Gastrocnemius medialis (tissue), 4 donors: ENCODE measurements at places on chromosomes 11 and 22.

DNA sequence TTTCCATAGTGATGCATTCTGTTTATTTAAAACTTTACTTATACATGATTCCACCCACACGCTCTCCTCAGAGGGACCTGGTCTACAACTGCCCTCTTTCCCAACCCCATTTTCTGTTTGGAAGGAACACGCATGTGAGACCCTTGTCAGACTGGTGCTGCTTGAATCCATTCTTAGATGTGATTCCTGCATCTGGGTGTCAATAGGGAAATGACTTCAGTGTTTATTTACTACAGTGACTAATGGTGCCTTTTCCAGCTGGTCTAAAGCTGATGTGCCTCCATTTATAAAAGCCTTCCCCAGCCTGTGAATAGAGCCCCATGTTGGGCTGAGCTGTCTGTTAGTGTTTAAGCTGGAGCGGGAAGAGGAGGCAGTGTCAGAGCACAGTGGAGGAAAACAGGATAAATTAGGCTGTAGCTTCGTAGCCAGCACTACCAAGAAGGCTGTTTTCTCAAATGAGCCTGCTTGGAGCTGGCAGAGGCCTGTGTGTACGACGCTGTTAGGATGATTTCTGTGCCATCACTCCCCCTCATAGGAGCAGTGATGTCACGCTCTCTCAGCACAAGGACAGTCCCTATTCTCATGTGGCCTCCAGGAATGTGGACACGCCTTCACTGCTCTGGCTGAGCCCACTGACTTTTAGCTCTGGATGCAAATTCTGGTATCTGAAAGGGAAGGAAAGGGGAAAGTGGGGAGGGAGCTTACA, 18.9 kb upstream of the C11orf96 start:
- DNase-seq = peak; percentile 72

DNA sequence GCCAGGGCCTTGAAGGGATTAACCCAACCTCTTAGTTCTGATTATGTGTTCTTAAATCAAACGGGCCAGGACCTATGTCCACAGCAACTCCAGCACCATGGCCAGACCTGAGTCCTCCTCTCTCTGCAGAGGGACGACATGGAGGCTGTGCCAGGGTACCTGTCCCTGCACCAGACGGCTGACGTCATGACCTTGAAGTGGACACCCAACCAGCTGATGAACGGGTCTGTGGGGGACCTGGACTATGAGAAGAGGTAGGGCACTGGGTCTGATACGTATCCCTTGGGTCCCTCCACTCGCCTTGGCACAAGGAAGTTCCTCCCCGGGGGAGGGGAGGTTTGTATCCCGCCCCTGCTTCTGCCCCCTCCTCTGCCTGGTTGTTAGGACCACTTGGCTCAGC, 53.6 kb downstream of the SGSM1 start:
- no peak for DNase-seq

DNA sequence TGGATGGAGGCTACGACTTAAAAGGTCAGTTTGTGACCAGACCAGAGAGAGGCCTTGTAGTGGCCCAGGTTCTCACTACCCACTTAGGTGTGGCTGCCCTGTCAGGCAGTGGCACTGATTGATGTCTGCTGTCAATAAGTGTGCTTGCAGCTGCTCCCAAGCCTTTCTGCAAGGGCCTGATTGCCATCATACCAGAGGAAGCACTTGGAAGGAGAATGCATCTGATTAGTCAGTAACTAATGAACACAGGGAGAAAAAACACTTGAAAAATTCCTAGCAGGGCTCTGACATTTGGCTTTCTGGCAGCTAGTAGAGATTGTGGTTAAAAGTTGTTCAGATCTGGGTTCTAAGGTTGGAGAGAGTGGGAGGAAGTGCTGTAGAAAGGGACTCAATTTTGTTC, 107.5 kb downstream of the NAV2 start:
- no peak for DNase-seq

DNA sequence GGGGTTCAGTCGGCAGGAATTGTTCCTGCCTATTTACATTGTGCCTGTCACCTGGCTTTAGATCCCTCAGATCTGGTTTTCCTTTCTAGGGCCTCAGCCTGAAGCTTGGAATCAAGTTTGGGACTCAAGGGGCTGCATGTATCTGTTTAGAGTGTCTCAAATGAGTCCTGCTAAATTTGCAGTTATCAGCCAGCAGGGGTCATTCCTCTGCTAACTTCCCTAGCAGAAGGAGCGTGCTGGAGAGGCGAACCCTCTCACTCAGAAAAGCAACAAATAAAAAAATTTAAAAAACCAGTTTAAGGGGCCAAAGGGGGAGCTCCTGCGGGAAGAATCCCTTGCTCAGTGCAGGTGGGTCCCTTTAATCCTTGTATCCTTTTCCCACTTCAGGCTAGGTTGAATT, 1220.2 kb downstream of the JRKL start:
- DNase-seq = no peak

DNA sequence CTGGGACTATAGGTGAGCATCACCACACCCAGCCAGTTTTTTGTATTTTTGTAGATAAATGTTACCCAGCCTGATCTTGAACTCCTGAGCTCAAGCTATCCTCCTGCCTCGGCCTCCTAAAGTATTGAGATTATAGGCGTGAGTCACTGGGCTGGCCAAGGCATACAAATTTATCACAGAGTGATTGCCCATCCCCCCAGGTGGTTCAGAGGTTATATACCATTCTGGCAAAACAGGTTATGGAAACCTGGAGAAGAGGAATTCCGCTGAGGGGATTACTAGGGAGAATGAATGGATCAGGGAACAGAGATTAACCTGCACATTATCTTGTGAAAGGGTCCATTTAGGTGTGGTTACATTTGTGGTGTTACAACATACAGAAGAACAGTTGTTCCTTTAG, 8.1 kb downstream of the ATG13 start:
- DNase-seq = no peak

DNA sequence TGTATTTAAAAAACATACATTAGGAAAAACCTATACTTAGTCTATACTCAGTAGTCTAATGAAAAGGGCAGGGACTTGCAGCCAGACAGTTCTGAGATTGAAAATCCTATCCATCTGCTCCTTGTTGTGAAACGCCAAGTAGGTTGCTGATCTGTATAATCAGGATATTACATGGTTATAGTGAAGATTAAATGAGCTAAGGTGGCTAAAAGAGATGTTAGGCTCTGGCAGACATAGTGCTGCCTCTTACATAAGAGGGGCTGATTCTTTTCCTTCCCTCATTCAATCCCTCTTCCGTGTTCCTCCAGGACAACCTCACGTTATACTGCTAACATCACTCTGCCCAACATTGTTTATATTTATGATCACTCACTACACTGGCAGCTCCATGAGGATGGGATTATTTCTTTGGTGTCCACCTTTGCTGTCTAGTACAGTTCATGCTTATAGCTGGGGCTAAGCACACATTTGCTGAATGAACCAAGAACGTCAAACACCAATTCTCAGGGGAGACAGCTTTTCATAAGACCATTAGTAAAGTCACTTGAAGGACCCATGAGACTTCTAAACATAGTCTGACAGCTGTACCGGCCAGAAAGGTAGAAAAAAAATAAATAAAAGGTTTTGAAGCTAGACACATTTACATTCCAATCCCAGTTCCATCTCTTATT, 46.3 kb downstream of the GAB2 start:
- no peak for DNase-seq

DNA sequence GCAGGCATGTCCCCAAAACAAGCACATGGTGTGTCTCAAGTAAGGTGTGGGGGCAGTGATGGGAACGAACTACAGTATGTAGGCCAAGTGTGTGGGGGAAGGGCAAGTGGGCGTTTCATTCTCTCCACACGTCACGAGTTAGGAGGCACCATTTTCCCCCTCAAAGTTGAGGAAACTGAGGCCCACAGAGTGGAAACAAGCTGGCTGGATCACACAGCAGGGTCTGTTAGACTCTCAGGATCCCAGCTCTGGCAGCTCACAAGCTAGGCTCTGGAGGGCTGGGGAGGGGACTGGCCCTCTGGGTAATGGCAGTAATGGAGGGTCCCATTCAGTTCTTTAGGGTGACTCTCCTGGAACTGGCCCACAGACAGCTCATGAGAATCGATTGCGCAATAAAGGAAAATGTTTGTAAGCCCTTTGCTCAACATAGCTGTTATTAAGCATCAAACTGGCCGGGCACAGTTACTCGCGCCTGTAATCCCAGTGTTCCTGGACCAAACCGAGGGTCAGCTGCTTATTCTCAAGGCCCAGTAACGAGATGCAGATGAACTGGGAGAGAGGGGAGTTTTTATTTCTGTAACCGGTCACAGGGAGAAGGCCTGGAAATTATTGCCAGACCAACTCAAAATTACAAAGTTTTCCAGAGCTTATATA, 24.1 kb upstream of the TUB start:
- DNase-seq = peak; percentile 78

GRCh38 chr11:21481255-21481654, 711.6 kb upstream of the ANO5 start:
- no peak for DNase-seq

DNA sequence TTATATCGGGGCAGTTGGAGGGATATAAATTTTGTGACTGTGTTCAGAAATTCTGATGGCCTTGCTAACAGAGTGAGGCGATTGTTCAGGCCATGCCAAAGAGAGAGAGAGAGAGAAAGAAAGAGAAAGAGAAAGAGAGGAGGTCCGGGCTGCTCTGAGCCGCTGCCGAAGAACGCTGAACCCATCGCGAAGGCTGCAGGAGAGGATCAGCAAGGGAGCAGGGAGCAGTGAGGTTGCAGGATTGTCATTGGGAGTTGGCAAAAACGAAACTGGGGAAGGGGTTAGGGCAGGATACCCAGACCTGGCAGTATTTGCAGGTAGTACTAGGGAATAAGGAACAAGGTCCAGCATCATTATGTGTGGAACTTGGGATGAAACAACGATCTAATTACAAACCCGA, 537.1 kb downstream of the INSC start:
- no peak for DNase-seq

DNA sequence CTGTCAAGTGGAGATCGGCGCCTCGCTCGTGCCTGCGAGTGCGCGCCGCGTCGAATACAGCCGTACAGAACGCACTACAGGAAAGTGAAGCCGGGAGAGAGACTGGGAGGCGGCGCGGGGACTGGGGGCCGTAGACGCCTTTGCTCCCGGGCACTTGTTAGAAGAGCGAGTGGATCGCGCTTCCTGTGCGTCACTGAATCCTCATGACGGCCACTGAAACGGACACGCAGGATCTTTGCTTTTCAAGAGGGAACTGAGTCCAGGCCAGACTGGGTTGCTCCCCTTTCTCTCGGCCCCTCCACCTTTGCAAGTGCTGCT, 314 bp downstream of the RIC8A start:
- DNase-seq = no peak

GRCh38 chr11:33751878-33752277, 15.7 kb upstream of the CD59 start:
- peak; percentile 50 for DNase-seq

GRCh38 chr11:112728288-112728687, 232.9 kb upstream of the NCAM1 start:
- DNase-seq = no peak

DNA sequence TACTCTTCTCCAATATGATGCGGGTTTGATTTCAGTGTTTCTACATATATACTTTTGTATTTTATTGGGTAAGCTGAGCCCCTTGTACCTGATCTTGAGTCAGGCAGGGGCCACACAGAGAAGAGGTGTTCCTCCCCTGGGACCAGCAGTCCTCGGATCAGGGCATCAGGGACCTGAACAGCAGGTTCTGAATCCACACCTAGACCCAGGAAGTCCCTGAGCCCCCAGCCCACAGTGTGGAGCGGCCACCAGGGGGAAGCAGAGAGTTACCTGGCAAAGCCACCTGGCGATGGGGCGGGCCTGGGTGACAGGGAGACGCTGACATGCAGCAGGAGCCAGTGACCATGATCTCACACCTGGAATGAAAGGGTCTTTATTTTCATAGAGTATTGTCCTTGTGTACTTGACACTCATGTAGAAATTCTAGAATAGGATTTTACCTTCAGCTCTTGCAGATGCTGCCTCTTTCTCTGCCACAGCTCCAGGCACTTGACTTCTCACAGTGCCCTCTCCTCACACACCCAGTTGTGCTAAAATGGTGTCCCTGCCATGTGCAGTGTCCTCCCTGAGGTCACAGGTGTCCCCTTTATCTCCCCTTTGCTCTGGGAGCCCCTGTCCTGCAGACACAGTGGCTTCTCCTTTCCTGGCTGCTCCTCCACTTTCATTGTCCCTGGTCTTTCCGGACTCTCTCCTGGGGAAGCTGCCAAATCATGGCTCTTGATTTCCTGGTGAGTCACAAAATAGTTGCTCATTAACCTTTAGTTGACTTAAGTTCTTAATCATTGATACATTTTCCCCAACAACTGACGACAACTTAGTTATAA, 48.5 kb downstream of the GGTLC2 start:
- DNase-seq = no peak

GRCh38 chr11:121644187-121644512, 191.4 kb upstream of the SORL1-AS1 start:
- no peak for DNase-seq

GRCh38 chr11:5596607-5597201, at the start of gene TRIM6:
Gene TRIM6, plus strand, starts transcription at chr11:5596637. Its CDS starts 261 bp downstream, at chr11:5596898.
- DNase-seq = peak; percentile 19

DNA sequence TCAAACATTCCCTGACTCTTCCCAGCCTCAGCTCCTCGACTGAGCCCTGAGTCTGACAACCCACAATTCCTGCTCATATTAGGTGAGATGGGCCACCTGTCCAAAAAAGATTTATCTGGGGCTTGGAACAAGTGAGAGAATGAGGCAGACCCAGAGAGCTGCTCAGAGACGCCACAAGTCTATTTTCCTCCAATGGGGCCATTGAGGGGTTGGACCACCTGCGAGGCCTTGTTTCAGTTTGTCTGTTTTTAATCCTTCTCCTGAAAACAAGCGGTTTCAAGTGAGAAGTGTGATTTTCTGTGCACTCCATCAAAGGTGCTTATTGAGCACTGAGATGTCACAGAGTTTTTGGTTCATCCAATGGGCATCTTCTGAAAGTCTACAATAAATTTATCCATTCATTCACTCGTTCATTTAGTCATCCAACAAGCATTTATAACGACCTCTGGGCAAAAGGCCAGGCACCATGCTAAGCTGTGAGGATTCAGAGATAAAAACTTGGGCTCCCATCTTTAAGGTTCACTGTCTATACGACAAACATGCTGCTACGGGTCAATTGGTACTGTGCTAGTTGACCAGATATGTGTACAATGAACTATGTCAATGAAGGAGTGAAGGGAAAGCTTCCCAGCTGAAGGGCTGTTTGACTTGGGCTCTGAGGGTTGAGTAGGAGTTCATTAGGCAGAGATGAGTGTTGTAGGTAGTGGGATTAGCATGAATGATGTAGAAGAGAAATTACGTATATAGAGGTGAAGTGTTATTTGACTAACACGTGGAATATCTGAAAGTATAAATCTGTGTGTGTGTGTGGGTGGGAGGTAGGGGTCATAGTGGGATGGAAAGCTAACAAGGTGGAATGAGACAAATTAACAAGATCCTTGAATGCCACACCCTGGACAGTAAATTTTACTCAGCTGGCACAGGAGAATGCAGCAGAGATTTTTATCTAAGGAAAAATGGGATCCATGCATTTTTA, 168.9 kb downstream of the MIAT start:
- DNase-seq = no peak

GRCh38 chr11:78773077-78773476, 198.4 kb upstream of the NARS2 start:
- DNase-seq = no peak

GRCh38 chr11:548700-549603, 11.6 kb downstream of the LMNTD2 start:
- DNase-seq = no peak

- DNase-seq = no peak
Observed at GRCh38 chr11:112118176-112118575, 31.5 kb downstream of the SDHD start.

- DNase-seq = no peak
Observed at GRCh38 chr11:103779054-103779453, 257.4 kb upstream of the DDI1 start.
